ENCODE measurements at places on chromosomes 1 and 21.
A peak's percentile ranks its signal among the peaks of the same experiment; 100 is the strongest.

DNA sequence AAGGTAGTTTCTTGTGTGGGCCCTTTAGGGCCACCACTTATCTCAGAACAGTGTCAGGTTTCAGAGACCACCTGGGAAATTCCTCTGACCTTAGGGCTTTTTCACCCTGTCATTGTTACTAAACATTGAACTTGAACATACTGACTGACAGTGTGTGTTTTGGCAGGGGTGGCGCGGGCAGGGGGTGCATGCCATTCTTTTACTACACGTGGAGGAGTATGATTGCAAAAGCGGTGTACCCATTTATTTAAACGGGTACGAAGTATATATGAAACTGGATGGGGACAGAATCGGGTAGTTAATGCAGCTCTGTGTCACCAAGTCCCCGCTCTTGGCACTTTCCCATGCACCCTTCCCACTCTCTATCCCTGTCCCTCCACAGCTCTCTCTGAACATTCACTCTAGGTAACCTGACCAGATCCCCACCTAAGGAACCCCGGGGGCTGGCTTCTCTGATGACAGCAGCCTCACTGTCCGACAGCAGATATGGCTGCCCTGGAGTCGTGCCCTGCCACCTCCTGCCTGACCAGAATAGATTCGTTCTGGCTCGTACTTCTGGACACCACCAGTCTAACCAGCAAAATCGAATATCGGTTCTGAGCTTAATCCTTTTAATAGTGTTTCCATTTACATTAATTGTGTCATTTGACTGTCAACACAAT is 51.3 kb downstream of the NFASC start:
- no peak for DNase-seq

DNA sequence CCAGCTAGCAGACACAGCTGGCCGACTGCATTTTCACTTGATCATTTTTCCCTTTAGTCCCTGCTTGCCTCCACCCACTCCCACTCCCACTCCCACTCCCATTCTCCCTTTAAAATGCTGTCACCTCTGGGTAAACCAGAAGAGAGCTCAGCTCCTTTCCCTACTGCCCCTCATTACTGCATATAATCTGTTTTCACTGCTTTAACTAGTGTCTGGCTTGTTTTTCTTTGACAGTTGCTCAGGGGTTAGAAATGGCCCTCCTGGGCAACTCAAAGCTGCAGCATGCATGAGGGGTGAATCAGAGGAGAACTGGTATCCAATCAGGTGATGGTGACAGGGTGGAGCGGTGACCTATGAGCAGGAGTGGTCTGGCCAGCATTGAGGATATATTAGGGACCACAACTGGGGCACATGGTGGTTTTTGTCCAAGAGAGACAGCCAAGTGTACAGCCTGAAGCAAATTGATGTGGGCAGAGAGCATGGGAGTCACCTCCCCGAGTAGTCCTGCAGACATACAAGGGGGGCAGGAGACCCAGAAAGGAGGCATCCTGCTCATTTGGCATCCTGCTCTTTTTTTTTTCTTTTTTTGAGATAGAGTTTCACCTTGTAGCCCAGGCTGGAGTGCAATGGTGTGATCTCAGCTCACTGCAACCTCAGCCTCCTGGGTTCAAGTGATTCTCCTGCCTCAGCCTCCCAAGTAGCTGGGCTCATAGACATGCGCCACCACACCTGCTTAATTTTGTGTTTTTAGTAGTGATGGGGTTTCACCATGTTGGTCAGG is 42.6 kb upstream of the SRSF10 start:
- DNase-seq: peak; percentile 85

DNA sequence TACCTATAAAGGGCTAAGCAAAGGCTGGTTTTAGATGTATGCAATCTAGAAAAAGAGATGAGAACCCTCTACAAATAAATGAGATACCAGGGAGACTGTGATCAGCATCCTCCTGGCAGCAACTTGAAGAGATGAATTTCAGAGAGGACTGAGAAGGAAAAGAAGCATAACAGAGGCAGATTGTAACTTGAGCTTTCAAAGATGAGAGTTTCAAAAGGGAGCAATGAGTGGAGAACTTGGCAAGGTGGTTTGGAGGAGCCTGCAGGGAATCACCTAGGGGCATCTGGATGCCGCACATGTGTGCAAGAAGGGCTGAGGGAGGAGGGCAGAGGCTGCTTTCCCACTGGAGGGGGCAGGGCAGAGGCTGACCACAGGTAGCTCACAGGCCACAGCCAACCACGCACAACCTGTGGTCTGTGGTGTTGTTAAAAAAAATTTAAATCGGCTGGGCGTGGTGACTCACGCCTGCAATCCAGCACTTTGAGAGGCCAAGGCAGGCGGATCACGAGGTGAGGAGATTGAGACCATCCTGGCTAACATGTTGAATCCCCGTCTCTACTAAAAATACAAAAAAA is 50.2 kb downstream of the PCNX2 start:
- no peak for DNase-seq

- no peak for DNase-seq
Measured at GRCh38 chr1:226804907-226805759, 65.3 kb upstream of the PSEN2 start.

- DNase-seq: peak; percentile 14
Measured at GRCh38 chr1:10761503-10762152, 34.8 kb downstream of the CASZ1 start.

DNA sequence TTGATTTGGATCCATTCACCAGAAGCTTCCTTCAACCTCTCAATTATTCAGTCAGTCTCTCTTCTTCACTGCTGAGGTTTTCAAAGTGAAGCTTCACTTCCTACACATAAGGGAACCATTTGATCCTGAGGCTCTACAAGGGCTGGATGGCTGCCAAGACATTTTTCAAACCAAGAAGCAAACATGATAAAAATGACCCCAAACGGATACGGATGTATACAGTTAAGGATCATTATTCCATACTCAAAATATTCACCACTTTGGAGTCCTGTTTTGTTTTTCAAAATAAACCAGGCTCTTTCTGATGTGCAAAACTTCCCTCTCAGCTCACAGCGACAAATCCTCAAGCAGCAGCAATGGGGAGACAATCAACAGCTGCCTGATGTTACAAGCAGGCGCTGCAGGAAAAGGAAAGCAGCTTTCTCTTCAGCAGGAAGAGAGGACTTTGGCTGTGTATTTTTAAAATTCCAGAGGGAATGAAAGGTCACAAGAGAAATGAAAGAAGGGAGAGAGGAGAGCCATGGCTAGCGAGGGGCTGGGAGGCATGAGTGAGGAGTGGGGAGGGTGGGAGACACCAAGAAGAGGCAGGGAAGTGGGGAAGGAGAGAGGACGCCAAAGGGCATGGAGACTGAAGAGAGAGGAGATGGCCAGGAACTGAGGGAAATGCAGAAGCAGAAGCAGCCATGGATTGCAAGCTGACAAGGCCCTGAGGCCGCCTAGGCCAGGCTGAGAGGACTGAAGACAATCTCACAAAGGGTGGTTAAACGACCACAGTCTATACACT is 145.4 kb downstream of the SLC45A1 start:
- DNase-seq: peak; percentile 91

DNA sequence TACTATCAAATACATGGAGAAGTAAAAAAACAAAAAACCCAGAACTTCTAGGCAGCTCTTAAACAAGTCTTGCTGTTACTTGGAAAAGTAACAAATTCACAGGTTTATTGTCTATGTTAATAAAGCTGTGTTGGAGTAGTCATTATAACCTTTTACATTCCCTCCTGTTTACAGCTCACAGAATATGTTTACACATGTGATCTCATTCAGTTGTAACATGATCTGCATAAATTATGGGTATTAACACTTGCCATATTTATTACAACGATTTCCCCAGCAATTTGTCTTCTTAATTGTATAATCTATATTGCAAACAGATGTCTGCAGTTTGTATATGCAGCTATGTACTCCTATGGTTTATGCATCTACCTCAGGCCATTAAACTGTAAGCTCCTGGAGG is 28.6 kb downstream of the ERG start:
- no peak for DNase-seq

DNA sequence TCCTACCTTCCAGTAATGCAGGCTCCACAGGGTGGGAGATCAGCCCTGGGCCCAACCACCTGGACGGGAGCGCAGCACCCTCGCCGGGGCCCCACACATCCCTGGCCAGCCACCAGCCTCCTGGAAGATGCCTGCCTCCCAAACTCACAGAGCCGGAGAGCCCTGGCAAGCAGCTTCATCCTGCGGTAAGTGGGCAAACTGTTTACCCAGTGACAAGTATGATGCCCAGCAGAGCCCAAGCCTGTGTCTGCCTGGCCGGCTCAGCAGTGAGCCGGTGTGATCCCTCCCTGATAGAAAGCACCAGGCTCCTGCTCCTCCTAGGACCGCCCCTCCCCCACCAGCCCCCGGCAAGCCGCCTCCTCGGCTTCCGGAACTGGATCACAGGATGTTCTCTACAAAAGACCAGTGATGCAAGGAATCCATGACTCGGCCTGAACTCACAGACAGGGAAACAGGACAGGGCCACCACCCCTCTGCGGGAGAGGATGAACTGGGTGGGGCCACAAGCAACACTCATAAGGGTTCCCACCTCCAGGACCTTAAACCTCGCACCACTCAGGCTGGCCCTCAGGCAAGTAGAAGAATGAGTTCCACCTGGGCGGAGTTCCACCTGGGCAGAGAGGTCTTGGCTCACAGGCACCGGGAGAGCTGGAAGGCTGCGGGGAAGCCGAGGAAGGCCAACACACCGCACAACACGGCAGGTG is 7.9 kb downstream of the ACOT7 start:
- peak; percentile 88 for DNase-seq

DNA sequence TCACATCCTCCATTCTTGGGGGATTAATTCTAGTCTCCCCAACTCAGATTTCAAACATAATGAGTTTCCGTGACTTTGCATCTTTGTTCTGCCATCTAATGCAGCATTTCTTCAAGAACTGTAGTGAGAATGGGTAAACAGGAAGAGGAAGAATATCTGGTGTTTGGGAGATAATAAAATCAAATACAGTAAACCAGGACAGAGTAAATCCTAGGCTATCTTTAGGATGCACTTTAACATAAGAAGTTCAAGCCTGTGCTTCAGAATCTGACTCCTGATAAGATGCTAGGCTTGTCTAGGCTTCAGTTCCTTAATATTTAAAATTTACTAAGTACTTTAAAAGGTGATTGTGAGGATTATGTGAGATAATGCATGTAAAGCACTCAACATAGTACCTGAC is 27.9 kb downstream of the PATJ start:
- no peak for DNase-seq

DNA sequence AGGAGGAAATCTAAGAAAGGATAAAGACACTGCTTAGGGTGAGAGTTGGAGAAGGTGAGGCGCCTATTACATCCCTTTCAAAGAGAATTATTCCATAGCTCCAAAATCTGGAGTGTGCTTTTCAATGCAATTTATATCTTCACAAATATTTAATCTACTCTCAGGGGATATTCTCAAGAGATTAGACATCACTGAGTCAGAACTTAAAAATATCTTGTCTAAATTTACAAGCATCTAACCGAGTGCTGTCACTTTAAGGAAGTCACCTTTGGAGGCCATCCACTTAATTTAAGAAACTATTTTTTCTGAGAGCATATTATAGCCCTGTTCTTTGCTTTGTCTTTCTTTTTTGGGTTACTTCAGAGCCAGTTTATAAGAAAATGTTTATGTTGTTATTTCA is 134.6 kb downstream of the TNFSF18 start:
- DNase-seq: no peak

GRCh38 chr21:39712273-39712672 is 32.7 kb upstream of the IGSF5 start:
- DNase-seq: no peak

DNA sequence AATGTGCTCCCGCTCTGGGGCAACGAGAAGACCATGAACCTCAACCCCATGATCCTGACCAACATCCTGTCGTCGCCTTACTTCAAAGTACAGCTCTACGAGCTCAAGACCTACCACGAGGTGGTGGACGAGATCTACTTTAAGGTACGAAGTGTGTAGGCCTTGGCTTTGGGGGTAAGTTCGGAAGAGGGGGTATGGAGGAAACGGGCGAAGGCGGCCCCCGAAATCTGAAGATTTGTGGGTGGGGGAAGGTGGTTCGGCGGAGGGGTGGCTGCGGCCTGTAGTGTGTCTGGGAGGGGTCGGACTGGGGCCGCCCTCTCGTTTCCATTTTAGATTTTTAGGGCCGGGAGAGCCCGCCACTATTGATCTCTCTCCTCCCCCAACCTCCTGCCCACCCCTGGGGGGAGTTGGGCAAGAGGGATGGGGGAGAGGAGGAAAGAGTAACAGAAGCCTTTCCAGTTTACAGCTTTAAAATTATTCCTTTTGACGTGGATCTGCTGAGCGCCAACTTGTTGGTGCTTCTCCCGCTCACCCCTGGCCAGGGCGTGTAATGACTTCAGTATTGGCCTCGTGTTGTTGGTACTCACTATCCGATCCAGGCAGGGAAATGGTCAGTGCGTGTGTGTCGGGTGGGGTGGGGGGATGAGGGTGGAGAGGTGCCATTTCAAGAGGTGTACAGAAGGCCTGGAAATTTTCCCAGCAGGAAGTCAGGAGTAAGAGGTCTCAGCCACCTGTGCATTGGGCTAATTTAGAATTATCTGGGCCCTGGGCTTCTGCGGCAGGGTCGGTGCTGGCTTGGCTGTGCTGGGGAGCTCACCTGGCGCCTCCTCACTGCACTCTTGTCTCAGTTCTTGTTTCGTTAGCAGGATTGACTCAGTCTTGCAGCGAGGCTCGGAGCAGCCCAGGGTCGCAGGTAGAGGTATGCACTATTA is 880 bp downstream of the PRPF38B start:
- peak; percentile 81 for DNase-seq

DNA sequence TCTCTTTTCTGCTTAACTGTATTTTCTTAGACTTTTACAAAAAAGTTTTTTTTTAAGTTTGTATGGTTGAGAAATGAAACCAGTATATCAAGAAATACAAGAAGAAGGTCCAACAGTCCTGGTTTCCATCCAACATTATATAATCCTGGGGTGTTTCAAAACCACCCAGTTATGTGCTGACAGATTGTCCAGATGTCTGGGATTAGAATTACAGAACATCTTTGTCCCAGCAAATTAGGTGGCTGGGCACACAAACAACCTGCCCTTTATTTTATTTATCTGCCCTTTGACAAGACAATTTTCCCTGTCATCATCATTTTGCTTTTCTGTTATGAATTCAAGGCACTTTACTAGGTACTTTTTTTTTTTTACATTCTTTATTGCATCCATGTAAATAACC is 622.1 kb downstream of the PLPP3 start:
- no peak for DNase-seq

GRCh38 chr1:116825720-116826438 is 71.6 kb downstream of the CD2 start:
- no peak for DNase-seq

DNA sequence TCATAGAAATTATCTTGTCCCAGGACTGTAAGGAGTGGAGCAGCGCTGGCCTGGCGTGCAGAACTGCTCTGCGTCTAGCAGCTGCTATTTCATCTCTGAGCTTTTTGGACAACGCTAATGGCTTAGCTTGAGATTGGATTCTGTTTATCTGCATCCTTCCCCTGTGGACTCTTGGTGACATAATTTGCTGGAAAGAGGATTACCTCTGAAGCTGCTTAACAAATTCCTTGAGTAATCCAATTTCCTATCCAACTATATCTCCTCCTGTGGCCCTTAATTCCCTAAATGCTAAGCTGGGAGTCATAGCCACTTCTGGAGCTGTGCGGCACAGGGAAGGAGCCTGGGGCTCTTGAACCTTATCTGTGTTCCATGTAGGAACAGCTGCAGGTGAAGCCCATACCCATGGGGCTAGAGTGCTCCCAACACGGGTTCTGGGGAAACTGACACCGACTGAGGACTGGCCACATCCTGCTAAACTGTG is 43.2 kb downstream of the IL6R start:
- DNase-seq: no peak

All from choroid plexus epithelial cell (primary cell).